ENCODE measurements at places on chromosomes 6 and 20.
A peak's percentile ranks its signal among the peaks of the same experiment; 100 is the strongest.

- DNase-seq = no peak
These were observed 27.9 kb downstream of the CENPW start for GRCh38 chr6:126367849-126368248.

- no peak for DNase-seq
These were observed 22.8 kb upstream of the OCSTAMP start for GRCh38 chr20:46573234-46573633.

DNA sequence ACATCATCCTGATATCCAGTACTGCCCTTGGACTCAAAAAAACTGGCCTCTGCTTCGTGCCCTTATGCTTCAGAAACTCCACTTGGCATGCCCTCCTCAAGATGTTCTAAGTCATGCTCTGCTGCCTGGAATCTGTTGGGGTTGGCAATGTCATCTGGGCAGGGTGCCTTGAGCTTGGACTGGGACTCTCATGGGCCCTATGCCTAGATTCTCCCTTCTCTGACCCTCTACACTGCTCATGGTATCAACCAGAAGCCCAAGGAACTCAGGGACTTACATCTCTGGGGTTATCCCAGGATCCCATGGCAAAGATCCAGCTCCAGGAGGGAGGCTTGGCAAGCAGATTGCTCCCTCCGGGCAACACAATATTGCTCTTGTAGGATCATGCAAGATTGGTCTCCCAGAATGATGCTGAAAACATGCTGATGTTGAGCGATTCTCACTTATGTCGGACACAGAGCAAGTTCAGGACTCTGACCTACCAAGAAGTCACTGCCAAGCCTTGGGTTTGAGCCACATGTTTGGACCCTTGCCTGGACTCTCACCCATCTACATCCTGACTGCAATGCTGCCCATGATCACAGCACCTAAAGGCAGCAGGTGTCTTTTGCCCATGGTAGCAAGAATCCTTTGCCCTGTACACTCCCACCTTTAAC, 88.8 kb downstream of the ADAT2 start:
- DNase-seq = no peak

DNA sequence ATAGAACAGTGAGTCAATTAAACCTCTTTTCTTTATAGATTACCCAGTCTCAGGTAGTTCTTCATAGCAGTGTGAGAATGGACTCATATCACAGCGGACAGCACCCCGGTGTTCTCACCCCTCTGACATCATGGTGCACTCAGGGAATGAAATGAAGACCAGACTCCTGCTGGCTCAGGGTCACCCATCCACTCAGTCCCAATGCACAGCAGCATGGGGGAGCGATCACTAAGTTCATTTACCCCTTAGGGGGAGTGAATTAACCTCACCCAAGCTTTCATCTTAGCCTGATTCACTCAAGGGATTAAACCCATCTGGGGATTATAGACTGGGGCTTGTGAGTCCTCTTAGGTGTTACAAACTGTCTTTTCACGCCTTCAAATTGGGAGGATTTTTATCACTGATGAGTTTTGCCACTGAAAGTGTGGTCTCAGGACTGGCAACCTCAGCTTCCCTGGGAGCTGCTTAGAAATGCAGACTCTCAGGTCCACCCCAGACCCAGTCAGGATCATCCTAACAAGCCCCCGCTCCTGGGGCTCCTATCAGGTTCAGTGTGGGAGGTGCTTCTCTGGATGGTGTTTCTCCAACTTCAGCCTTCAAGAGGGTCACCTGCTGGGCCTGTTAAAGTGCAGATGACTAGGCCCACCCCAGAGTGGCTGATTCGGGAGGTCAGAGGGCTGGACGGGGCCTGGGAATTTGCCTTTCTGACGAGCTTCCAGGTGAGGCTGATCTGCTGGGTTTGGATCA, 44.3 kb upstream of the FRMD1 start:
- DNase-seq = no peak

DNA sequence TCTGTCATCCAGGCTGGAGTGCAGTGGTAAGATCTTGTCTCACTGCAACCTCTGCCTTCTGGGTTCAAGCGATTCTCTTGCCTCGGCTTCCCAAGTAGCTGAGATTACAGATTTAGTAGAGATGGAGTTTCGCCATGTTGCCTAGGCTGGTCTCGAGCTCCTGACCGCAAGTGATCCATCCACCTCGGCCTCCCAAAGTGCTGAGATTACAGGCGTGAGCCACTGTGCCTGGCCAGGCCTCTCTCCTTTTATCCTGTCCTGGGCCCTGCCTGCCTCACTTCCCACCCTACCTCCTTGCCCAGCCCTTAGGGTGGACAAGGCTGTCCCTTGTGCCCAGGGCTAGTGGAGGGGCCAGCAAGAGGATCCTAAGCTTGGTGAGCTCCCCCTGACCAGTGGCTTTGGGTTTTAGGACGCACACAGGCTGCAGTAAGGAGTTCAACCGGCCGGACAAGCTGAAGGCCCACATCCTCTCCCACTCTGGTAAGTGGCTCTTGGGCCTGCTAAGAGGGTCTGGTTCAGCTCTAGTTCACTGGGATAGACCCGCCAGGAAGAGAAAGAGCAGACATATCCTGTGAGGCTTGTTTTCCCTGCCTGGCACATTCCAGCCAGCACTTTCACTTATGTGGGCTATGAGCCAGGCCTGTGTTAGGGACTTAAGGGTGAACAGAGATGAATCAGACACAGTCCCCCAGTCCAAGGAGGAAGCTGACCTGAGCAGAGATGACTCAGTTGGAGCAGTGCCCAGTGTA, 21.9 kb upstream of the CHMP4B start:
- peak; percentile 84 for DNase-seq

- no peak for DNase-seq
These were observed 55.2 kb upstream of the ASIP start for GRCh38 chr20:34185766-34186620.

DNA sequence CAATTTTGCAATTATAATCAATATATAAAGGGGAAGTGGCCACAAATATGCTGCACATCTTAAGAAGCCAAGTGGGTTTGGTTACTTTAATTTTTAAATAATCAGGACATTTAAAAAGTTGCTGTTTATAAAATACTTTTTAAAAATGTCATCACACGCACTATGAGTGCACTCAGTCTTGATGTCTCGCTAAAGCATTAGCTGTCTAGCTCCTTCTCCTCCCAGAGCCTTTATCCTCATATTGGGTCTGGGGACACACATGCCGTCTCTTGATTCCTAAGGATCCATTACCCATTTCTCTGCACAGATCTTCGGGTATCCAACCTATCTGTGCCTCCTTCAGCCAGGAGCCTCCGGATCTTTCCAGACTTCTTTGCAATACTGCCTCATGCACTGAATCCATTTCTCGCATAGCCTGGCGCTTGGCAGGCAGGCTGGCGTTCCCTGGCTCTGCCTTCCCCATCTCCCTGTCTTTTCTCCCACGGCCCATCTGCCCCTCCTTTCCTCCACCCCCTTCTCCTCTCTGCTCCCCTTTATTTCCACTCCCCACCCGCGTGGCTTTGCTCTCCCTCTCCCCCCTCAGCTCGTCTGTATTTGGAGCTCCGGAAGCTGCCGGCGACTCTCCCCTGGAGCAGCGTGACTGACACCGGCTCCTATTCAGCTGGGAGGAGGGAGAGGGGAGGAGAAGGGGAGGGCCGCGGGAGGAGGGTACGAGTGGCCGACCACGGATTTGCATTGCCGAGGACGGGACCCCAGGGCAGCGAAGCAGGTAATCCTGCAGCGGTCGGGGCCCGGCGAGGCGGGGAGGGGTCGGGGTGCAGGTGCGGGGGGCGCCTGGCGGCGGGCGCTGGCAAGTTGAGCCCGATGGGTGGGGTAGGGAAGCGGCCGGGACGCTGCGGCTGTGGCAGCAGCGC, at the start of gene CAP2:
TSS of gene CAP2 (plus strand) at position 618 of the 914 bp plus-strand sequence. CDS start 27,961 bp downstream, outside the sequence.
- DNase-seq = no peak

GRCh38 chr6:70717038-70717801, 49.5 kb downstream of the SMAP1 start:
- no peak for DNase-seq

DNA sequence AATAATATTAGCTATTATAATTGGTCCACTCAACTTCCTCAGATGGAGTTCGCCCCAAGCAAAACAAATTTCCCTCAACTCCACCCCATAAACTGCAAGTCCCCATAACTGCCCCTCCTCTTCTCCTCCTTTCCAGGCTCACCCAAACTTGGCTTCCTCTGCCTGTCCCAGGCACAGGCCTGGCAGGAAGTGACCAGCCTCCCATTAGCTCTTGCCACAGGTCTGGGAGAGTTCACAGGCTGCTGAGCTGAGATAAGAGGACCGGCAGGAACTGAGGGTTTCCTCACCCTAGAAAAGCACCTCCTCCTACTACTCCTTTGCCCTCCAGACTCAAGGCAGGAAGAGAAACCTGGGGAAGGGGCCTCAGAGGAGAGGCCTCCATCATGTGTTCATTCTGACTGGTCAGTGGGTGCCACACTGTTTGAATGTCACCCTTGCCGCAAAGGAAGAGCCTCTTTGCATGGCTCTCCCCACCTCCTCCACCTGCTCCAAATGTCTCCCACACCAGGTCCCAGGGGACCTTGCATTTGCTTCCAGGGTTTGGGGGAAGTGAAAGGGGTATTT, 24.5 kb upstream of the SMIM29 start:
- no peak for DNase-seq

DNA sequence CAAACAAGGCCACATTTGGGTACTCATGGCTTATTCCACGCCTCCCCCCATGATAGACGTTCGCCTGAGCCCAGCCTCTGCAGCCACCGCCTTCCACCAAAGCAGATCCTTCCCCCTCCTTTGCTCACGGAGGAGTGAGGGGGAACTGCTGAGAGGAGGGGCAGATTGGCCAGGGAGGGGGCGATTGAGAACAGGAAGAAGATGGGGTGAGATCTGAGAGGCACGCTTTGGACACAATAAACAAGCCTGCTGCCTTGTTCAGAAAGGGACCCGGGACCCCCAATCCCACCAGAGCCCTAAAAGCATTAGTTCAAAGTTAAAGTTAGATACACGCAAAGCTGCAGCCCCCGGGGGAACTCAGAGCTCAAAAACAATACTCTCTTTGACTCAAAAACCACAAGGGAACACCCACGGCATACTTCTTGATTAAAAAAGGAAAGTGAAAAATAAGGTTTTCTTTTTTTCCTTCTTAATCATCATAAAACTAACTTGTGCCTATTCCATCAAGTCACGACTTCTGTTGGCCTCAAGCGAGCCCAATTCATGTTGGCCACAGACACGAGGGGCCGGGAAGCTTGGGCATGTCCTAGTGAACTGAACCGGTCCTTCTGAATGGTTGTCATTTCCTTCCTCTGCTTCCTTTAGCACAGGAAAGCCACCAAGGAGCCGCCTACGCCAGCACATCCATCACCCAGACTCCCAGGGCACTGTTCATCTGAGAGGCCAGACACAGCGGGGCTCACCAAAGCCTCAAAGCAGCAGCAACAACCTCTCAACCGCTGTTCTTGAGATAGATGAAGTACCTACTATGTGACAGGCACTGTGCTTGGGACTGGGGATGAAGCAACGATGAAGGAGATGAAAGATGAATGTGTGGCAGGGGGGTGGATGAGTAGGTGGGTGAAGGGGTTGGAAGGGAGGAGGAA, 44.7 kb downstream of the NFATC2 start:
- DNase-seq = no peak

GRCh38 chr6:20154753-20155152, 57.5 kb downstream of the MBOAT1 start:
- no peak for DNase-seq

- no peak for DNase-seq
These were observed 123.2 kb upstream of the RIPOR2 start for GRCh38 chr6:25058941-25059340.
